ENCODE measurements at places on chromosomes 5 and 9.

DNA sequence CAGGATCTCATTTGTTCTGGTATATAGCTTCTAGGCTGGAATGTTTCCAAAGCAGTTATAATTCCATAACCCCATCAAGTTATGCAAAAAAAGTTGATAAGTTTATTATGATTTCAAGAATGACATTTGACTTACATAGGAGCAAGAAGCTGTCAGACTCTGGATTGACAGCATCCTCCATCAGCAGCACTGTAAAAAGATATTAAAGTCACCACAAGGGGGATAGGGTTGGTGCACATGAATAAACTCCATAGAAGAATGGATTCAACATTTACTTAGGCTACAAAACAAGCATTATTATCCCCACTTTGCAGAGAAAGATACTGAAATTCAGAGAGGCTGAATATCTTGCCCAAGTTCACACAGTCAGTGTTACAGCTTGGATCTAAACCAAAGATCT is 208.9 kb upstream of the SLC30A5 start:
- DNase-seq: no peak

DNA sequence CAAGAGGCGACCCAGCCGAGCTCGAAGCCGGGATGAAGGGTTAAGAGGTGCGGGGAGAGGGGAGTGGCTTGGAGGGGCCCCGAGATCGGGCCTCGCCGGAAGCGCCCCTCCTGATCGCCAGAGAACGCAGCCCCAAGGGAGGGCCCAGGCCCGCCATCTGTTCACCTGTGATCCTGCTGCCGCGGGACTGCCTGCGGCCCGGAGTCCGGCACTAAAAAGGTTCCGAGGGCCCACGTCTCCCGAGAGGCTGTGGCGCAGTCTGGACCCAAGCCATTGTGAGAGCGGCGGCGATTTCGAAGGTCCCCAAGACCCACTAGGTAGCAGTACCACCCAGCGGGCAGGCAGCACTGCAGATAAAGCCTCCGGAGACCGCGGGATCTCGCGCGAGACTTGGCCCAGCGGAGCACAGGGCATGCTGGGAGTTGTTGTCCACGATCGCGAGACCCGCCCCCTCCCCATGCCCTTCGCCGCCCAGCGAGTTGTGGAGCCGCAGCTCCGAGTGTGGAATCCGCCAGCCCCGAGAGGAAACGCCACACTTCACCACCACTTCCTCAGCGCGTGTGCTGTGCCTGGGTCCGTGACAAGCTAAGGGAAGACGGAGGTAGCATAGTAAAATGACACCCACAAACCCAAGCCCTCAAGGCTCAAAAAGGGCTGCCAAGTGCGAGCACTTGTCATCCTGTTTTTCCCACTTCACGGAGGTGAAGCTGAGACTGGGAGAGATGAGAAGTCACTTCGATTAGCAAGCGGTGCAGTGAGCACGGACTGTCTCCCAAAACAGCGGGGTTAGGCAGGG is at the start of gene KIAA1191:
TSS of gene KIAA1191 (minus strand) at position 328 of the 796 bp plus-strand sequence. CDS start 2,256 bp downstream, outside the sequence.
- peak; percentile 95 for DNase-seq

GRCh38 chr5:96548905-96549304 is 113.3 kb upstream of the CAST start:
- DNase-seq: no peak

- DNase-seq: no peak
Observed at GRCh38 chr9:118767571-118767970, 601.7 kb downstream of the BRINP1 start.

- no peak for DNase-seq
Observed at GRCh38 chr9:110995420-110996340, 42.6 kb downstream of the LPAR1 start.

DNA sequence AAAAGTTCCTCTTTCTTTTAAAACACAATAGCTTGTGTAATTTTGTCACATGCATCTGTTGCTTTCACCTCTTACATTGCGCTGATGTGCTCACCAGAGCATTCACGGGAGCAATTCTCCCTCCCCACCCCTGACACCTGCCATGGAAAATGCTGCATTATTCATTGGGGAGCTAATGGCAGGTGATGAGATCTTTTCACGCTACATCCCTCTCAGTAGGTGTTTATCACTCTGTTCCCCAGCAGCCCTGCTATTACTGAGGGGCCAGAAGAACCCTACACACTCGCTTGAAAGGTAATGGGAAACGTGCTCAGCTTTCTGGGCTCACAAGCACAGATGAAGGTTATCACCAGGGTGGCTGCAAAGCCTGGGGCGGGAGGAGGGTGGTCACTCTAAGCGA is 398.0 kb downstream of the PSAT1 start:
- no peak for DNase-seq

GRCh38 chr5:1268666-1269065 is 26.2 kb downstream of the TERT start:
- DNase-seq: peak; percentile 24

DNA sequence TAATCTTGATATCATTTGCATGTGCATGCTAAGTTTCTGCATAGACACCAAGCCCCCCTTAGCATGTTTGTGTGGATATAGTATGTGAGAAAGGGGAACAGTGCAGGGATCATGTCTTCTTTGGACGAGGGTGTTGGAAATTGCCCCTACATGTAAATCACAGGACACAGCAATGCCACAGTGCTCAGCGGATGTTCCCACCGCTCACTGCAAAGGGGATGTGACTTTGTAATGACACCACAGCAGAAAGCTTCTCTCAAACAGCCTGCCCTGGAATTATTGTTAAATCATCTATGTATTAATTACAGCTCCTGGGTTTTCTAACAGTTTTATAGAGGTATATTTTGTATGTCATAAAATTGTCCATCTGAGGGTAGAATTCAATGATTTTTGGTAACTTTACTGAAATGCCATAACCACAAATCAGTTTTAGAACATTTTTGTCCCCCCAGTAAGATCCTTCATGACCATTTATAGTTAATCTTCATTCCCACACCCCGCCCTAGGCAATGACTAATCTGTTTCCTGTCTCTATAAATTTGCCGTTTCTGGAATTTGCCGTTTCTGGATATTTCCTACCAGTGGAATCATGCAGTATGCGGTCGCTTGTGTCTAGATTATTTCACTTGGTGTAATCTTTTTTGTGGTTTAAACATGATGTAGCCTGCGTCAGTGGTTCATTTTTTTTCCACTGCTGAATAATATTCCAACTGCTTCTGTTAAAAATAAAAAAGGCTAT is 648.5 kb upstream of the WWC1 start:
- DNase-seq: no peak

DNA sequence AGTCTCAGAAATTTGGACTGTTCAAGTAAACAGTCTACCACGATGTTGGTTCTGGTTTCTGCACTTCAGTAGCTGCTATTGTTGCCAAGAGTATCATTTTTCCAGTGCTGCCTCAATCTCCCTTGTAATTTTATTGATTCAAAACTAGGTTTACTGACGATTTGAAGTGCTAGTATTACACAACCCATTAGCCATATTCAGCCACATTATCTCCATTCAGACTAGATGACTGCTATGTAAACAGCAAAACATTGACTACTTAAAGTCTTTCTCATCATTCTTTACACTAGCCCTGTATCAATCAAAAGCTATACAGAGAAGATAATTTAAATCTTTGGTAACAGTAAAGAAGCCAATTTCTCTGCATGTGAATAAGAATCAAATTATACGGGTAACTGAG is 102.0 kb upstream of the TSLP start:
- DNase-seq: no peak

GRCh38 chr9:89813482-89813881 is 208.7 kb downstream of the GADD45G start:
- no peak for DNase-seq

GRCh38 chr9:2126331-2126803 is 111.2 kb downstream of the SMARCA2 start:
- no peak for DNase-seq

DNA sequence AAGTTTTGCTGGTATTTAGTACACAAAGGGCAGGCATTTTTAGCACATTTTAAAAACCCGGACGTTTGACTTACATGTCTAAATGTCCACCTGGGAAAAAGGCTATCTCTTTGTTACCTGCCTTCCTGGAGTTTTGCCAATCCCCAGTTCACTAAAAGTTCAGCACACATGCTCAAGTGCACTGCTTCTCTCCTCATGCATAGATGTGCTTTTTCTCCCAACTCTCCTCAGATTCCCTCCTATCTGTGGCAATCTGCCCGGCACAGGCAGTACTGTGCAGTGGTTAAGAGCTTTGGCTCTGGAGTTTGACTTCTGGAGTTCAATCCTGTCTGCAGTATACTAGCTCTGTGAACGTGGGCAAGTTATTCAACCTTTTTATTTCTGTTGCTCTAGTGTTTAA is 8.3 kb upstream of the CCNO start:
- no peak for DNase-seq
